ENCODE measurements at places on chromosomes 11 and 22. TPM values are rescaled to one million over a fixed set of nuclear protein-coding genes. Genes with fewer than 3 reads are reported as not detected.

Gene FGF3
- total RNA-seq: not detected

Gene BIK
- total RNA-seq: not detected

- no peak for DNase-seq
These were observed 21.5 kb downstream of the C11orf58 start for GRCh38 chr11:16759857-16760508.

DNA sequence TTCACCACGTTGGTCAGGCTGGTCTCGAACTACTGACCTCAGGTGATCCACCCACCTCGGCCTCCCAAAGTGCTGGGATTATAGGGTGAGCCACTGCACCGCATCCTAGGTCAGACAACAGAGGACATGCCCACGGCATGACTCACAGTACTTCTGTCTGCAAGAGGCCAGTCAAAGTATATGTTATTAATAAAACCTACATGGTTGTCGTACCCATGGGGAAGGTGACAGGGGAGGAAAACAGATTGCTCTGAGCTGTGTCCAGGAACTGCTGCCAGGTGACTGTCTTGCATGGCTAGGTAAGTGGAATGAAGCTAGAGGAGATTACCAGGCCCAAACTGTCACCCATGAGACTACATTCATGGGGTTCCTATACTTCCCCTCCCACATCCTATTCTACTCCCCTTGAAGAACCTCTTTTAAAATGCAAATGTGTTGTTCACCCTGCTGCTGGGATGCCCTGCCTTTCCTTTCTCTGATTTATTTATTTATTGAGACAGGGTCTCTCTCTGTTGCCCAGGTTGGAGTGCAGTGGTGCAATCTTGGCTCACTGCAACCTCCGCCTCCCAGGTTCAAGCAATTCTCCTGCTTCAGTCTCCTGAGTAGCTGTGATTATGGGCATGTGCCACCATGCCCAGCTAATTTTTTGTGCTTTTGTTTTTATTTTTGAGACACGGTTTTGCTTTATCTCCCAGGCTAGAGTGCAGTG is 2.0 kb upstream of the NLRX1 start:
- no peak for DNase-seq

DNA sequence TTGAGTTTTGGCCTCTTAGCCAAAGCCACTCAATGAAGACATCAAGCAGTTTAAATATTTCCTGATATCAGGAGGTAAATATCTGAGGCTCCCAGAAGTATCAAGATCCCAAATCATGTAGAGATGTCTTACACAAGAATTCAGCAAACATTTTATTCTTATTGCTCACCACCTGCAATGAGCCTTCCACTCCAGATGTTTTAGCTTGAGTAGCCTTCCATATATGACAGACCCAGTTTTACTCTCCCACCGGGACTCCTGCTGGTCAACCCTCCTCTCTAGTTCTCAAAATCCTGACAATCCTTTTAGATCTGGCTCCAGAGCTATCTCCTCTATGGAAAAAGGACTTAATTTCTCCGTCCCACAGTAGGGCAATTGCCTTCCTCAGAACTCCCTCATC is 404.4 kb downstream of the KCNA4 start:
- no peak for DNase-seq
